Esophagus muscularis mucosa (tissue), 4 donors: ENCODE measurements at places on chromosomes 5 and 9. TPM values are rescaled to one million over a fixed set of nuclear protein-coding genes. Genes with fewer than 3 reads are reported as not detected.
A peak's percentile ranks its signal among the peaks of the same experiment; 100 is the strongest.

DNA sequence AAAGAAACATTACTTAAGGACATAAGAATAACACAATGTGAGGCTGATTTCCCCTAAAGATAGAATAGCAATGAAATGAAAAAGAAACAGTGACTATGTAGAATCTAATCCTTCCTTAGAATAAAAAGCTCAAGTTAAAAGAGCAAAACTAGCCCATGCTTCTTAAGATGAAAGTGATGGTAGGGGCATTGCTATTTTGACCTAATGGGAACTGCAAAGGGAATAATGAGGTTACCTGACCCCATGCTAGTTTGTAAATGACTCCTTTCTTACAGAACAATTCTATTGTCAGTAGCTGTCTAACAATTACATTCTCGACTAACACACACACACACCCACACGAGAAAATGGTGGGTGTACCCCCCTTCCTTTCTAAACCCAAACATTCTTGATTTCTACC lies 575.8 kb downstream of the CSNK1G3 start:
- H3K36me3 ChIP-seq: no peaks in the 10 kb centered on the region
- no peak overlapping the region for H3K27ac ChIP-seq
- no peak overlapping the region for H3K4me3 ChIP-seq
- DNase-seq: no peak

DNA sequence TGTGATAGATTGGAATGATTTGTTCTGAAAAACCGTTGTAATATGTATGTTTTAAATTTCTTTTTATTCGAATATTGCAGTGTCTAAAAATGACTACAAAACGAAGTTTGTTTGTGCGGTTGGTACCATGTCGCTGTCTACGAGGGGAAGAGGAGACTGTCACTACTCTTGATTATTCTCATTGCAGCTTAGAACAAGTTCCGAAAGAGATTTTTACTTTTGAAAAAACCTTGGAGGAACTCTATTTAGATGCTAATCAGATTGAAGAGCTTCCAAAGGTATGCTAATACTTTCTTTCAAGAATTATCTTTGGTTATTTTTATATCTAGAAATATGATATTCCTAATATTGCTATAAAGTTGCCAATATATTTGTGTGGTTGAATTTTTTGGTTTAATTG lies 66.3 kb downstream of the ERBIN start:
- no peak for DNase-seq
- no peak overlapping the region for H3K27ac ChIP-seq
- no peaks in the 10 kb centered on the region for H3K4me1 ChIP-seq
- no peaks in the 10 kb centered on the region for H3K27me3 ChIP-seq
- H3K36me3 ChIP-seq: peaks cover 7% of the 10 kb centered on the region

Gene SLC28A3
- total RNA-seq: under 0.01 TPM

Gene DBH
- total RNA-seq: not detected

Gene LTC4S
- 7.9 TPM for total RNA-seq

- peaks cover 4% of the 10 kb centered on the region for H3K4me1 ChIP-seq
- no peak overlapping the region for H3K27ac ChIP-seq
- no peak for DNase-seq
- H3K4me3 ChIP-seq: no peak overlapping the region
- peaks cover 8% of the 10 kb centered on the region for H3K36me3 ChIP-seq
Observed at GRCh38 chr9:7058473-7058872, 300.7 kb downstream of the KDM4C start.

DNA sequence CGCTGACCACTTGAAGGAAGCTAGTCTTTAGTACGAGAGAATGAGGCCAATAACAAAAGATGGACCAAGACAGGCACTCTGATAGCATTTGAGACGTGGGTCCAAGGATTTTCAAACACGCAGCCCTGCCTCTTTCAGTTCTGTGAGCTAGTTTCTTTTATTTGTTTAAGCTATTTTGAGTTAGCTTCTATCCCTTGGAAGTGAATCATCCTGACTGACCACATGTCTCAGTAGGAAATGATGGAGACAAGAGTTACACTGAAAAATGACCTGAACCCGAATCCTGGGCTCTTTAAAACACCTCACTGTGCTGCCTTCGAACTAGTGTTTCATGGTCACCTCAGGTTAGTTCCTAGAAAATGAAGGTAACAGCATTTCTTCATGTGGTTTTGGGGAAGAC lies 9.9 kb downstream of the TEK start:
- H3K4me1 ChIP-seq: peaks cover 18% of the 10 kb centered on the region
- no peaks in the 10 kb centered on the region for H3K27me3 ChIP-seq
- no peaks in the 10 kb centered on the region for H3K36me3 ChIP-seq
- H3K4me3 ChIP-seq: no peak overlapping the region
- no peak for DNase-seq

Gene CCL21
- total RNA-seq: 172 TPM

Gene ANXA2R
- 1.5 TPM for total RNA-seq

Gene LECT2
- not detected for total RNA-seq

DNA sequence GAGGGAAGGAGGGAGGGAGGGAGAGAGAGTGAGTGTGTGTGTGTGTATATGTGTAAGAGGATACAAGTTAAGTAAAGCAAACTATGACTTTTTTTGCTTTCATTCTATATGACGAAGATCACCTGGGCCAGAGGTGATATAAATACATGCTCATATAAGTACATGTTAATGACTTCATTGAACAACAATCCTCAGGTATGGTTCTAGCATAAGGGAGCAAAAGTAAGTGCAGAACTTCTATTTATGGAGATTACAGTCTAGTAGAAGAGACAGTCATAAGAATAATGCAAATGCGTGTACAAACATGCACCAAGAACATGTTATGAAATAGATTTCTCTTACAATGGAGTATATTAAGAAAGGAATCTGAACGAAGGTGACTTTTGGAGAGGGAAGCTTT lies 1804.0 kb downstream of the MAT2B start:
- H3K4me1 ChIP-seq: no peaks in the 10 kb centered on the region
- DNase-seq: no peak
- no peaks in the 10 kb centered on the region for H3K27me3 ChIP-seq
- H3K36me3 ChIP-seq: no peaks in the 10 kb centered on the region

DNA sequence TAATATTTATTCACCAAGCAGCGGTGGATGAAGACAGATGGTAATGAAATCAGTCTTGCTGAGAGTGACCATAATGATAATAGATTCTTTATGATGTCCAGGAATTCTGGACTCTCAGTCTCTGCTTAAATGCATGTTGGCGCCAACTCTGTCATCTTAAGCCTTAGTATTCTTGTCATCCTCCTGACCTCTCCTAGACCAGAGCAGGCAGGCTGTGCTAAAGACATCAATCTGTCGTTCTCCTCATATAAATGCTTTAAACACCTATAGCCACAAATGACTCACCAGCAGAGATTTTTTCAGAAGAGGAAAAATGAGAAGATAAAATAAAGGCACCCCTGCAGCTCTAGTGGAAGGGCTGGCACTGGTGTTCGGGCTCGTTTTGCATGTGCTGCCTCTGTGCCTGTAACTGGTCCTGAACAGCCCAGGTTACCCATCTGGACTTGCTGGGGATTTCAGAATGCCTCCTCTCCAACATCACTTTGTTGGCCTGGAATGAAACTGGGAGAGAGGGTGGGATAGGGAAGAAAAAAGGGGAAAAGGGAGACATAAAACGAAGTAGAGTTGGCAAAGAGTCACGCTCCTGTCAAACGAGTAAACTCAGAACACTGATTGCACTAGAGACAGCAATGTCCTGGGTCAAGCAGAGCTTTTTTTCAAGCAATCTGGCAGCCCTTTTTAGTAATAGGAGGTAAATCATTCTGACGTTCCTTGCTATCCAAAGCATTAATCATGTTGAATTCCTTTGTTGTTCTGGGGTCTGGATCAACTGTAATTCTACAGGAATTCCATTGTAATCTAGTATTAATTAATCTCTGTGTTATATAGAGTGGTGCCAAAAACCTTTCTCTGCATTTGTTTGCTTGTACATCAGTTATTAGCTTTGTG lies 195.5 kb upstream of the CLINT1 start:
- DNase-seq: no peak
- H3K27ac ChIP-seq: no peak overlapping the region
- H3K4me1 ChIP-seq: peaks cover 27% of the 10 kb centered on the region

DNA sequence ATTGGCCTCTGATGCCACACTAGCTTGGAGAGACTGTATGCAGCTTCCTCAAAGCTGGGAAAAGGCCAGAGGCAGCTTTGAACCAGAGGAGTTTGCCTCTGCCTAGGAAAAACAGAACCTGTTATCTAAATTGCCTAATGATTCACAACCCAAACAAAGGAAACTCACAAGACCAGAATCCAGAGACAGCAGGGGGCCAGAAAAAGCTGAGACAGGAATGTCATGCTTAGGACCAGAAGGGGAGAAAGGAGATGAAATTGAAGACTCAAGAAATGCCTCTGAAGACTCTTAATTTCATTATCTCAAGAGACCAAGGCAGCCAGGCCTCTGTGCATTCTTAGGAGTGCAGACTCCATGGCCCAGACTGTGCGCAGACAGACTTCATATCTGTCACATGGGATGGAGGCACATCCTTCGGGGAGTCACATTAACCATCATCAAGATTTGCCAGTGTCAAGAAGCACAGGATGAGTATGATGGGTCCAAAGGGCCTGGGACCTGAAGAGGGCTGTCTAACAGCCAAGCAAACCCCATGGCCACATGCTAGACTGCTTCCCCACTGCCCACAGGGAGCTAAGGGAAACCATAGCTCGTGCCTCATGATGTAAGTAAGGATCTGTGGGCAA lies 57.3 kb downstream of the ARSB start:
- no peaks in the 10 kb centered on the region for H3K36me3 ChIP-seq
- DNase-seq: no peak
- H3K4me3 ChIP-seq: no peak overlapping the region
- no peaks in the 10 kb centered on the region for H3K4me1 ChIP-seq

Gene SARDH
- total RNA-seq: 0.52 TPM

DNA sequence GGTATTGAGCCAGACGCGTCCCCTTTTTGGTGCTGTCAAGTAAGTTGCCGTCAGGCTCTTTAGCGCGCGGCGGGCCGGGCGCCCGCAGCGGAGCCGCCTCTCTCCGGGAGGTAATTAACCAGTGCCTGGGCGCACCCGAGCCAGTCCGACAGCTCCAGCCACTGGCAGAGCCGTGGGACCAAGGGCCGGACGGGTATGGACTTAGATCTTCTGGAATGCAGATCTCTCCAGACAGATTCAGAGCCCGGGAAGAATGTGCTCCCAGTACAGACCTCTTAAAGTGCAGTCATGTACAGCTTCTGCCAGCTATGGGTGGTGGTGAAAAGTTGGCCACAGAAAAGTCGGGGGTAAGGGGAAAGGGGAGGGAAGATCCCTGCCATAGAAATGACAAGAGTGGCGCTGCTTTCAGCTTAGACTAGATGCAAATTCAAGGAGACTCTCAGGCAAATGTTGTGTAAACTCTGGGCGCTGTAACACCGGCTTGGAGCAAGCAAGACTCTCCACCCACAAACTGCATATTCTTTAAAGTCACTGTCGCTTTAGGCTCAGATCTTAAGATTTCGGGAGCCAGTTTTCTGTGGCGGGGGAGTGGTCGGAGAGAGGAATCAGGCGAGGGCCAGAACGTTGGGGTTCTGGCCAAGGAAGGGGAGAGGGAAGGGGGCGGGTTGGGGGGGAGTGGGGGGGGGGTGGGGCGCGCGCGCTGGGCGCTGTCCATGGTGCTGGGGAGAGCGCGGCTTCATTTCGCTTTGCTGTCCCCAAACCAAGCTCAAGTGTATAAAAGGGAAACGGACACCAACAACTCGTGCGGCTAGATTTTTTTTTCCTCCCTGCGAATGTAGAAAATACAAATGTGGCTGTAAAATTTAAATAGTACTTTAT lies 29.2 kb downstream of the NR2F1 start:
- no peaks in the 10 kb centered on the region for H3K27me3 ChIP-seq
- H3K36me3 ChIP-seq: no peaks in the 10 kb centered on the region
- peaks cover 21% of the 10 kb centered on the region for H3K4me1 ChIP-seq
- H3K4me3 ChIP-seq: peak overlapping the region; percentile 47
- no peak overlapping the region for H3K27ac ChIP-seq
- no peak for DNase-seq

Gene CFAP157
- total RNA-seq: not detected

DNA sequence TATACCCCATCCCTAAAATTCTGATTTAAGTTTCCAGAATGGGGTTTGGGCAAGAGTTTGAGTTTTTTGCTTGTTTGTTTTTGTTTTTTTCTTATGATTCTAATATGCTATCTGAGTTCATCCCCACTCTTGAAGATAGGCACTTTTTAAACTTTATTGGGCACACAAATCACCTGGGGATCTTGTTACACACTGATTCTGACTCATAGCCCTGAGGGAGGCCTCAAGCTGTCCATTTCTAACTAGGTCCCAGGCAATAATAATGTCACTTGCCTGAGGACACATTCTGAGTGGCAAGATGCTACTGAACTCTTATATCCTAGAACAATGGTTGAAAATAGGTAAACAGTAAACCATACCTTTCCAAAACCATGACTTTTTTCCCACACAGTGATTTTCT lies 22.8 kb upstream of the ABLIM3 start:
- H3K27me3 ChIP-seq: no peaks in the 10 kb centered on the region
- no peaks in the 10 kb centered on the region for H3K36me3 ChIP-seq
- H3K4me1 ChIP-seq: no peaks in the 10 kb centered on the region
- no peak overlapping the region for H3K27ac ChIP-seq
- no peak overlapping the region for H3K4me3 ChIP-seq

DNA sequence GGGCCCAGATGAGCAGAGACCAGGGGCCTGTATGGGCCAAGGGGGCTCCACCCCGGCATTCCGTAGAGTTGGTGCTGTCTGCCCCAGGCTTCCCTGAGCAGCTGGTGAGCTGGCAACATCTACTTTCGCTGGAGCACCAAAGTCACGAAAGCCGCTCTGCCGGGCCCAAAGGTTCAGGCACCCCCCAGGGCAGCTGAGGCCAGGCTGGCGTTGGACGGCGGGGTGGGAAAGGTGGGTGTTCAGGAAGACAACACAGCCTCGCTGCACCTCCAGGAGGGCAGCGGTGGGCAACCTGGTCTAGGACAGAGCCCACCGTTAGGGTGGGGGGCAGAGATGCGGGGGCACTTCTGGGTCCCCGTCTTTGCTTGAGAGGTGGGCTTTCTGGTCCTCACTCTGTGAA lies 30.1 kb upstream of the TMEM250 start:
- H3K27me3 ChIP-seq: peaks cover 14% of the 10 kb centered on the region
- H3K27ac ChIP-seq: no peak overlapping the region
- H3K4me3 ChIP-seq: no peak overlapping the region
- DNase-seq: no peak
- no peaks in the 10 kb centered on the region for H3K4me1 ChIP-seq

DNA sequence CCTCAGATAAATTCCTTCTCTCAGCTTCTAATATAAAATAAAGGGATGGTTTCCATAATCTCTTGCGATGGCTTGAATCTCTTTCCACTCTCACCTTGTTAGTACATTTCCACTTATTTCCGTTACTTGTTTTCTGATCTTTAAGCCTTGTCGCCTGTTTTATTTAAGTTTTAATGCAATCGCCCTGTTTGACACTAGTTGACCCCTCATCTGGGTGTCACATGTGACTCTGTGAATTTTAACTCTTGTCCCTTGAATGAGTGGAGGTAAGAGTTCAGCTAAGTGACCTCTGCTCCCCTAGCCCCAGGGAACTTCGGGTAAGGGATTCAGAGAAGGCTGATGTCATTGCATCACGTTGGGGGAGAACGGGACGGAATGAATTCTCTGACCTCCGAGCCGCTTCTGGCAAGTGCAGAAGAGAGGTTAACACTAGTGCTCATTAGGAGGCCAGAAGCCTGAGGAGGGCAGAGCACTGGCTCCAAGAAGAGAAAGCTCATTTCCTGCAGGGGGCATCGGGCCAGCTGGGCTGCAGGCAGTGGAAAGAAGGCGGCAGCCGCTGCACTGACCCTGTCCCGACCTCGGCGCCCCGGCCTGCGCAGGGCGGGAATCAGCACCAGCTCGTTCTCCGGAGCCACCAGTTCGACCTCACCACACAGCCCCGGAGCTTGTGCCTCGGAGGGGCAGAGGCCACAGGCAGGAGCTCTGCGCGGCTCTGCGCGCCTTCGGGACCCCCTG lies 569 bp downstream of the HINT2 start:
- H3K27ac ChIP-seq: peak overlapping the region; percentile 94
- no peaks in the 10 kb centered on the region for H3K27me3 ChIP-seq
